ENCODE measurements at places on chromosomes 2 and 18. TPM values are rescaled to one million over a fixed set of nuclear protein-coding genes. Genes with fewer than 3 reads are reported as not detected.

DNA sequence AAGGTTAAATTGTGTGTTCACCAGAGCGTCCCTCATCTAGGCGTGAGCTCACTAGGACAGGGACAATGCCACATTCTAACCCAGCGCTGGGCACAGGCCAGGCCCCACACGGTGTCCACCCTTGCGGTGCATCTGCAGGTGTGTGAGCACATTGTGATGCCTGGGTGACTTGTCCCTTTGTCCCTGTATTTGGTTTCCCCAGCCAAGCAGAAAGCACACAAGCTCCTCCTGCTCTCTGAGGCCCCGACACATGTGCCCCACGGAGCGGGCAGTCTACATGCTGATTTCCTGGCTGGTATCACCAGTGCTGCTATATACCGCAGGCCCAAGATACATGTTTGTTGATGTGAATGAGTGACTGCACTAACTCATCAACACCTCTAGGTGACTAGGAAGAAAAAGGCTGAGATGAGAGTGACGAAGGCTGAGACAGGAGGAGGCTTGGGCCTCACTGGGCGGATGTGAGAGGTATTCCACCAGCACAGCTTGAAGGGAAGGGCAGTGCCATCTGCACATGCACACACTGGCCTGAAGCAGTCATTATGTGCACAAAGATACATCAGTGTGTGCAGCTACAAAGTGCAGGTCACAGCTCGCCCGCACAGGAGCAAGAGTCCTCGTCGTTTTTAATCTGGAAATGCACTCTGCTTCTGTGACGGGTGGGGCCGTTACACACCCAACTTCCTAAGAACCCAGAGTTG is 205.9 kb downstream of the EIPR1 start:
- no peak for DNase-seq

- DNase-seq: peak; percentile 21
Observed at GRCh38 chr2:134470561-134471168, 216.8 kb downstream of the MGAT5 start.

DNA sequence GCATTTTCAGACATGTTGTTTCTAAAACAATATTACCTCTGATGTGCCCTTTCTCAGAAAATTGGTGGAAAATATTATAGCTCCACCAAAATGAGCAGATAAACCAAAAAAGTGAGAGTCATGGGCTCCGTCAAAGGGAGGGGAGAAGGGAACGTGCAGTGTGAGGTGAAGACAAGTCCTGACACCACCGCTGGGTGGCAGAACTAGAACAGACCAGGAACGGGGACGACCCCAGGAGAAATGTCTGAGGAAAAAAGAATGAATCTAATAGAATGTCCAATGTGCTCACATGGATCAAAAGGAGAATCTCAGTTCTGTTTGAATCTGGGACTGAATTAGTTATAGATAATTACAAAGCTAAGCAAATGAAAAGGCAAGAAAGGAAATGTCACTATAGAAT is 22.6 kb upstream of the BCL2 start:
- DNase-seq: no peak

DNA sequence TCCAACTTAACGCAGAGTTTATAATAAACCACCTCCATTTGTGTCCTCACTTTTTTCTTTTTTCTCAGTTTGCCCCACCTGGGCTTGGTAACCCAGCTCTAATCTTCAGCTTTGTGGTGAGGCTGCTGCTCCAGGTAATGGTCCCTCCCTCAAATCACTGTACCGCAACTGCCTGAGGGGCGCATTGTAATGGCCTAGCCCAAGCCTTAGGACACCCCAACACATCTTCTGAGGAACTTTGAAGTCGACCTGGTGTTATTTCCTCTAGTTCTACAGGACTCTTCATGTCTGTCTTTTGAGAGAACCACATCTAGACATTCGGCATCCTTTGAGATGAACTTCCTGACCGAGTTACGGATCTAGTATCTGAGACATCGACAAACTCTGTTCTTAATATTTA is 99.7 kb downstream of the PLEKHM3 start:
- no peak for DNase-seq

The ELP2 gene
- 21.7 TPM for total RNA-seq

The TDRD15 gene
- total RNA-seq: 1.7 TPM

The IWS1 gene
- 43.3 TPM for total RNA-seq
